Fibroblast of skin of scalp (primary cell): ENCODE measurements at places on chromosomes 5 and 9.
A peak's percentile ranks its signal among the peaks of the same experiment; 100 is the strongest.

DNA sequence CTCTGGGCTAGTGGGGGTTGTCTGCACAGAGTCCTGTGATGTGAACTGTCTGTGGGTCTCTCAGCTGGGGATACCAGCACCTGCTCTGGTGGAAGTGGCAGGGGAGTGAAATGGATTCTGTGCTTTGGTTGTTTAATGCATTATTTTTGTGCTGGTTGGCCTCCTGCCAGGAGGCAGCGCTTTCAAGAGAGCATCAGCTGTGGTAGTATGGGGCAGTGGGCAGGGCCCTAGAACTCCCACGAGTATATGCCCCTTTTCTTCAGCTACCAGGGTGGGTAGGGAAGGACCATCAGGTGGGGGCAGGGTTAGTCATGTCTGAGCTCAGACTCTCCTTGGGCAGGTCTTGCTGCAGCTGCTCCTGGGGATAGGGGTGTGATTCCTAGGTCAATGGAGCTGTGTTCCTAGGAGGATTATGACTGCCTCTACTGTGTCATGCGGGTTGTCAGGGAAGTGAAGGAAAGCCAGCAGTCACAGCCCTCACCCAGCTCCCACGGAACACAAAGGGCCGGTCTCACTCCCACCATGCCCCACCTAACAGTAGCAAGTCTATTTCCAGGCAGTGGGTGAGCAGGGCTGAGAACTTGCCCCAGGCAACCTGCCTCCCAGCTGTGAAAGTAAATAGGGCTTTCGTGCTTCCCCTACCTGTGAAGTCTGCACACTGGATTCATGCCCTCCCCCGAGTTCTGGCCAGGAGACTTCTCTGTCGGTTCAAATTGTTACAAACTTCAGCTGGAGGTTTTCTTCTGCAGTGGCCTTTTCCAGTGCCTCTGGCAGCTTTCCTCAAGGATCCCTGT, 25.7 kb upstream of the FAM81B start:
- no peak for DNase-seq

DNA sequence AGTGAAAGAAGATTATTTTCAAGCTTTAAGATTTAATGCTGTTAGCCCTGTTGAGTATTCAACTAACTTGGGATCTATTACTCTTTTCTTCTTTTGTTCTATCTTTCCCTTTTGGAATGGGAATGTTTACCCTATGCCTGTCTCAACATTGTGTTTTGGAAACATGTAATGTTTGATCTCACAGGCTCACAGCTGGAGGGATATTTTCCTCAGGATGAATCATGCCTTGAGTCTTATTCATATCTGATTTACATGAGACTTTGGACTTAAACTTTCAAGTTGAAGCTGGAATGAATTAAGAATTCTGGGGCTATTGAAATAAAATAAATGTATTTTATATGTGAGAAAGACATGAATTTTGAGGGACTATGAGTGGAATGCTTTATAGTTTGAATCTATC, 607.8 kb upstream of the PTGER4 start:
- DNase-seq = peak; percentile 63

- DNase-seq = peak; percentile 88
These were observed 13.0 kb downstream of the SLC25A25 start for GRCh38 chr9:128081056-128081455.

- peak; percentile 47 for DNase-seq
These were observed 31.7 kb upstream of the MINAR2 start for GRCh38 chr5:129716235-129716634.

DNA sequence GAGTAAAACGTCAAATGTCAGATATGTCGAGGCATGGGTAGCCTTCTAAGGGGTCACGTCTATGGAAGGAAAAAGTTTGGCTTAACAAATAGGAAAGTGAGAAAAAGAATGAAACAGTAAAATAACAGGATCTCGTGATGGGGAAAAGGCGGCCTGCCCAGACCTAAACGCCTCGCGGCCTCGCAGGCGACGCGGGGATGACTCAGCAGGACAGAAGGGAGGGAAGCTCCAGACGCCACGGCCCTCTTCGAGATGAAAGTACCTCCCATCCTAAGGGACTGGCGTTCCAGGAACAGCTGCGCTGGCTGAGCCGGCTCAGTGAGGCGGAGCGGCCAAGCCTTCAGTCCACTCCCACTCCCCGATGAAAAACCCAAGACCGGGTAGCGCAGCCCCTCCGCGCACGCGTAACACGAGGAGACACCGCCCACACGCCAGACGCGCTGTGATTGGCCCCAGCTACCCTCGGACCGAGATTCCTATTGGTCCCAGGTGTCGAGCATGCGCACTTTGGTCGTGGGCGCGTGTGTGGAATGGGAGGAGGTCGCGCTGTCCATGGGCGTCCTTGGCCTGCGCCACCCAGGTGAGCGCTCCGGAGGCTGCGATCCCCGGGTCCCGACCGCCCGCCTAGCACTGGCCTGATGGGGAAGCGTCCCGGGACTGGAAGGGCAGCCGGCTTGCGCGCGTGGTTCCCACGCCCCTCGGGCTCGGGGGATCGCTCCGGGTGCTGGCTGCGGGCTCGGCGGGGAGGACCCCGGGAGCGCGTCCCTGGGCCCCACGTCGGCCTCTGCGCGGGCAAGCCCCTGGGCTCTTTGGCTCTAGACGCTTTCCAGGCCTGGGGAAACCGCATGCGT, 588.5 kb downstream of the MTRR start:
- DNase-seq = peak; percentile 99

- DNase-seq = no peak
These were observed 172.2 kb downstream of the PSAT1 start for GRCh38 chr9:78468974-78469576.

DNA sequence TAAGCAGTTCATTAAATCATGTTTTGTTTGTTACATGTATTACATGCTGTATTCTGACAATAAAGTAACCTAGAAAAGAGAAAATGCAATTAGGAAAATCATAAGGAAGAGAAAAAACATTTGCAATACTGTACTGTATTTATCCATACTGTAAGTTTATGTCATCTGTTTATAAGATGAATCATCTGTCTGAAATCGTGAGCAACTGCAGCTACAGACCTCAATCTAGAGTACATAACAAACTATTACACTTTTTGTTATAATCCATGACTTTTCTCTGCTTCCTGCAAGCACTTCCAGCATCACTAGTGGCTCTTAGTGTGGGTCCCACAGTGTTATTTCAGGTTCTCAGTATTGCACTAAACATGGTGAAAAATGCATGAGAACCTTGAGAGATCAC, 144.4 kb upstream of the NR4A3 start:
- DNase-seq = peak; percentile 64

DNA sequence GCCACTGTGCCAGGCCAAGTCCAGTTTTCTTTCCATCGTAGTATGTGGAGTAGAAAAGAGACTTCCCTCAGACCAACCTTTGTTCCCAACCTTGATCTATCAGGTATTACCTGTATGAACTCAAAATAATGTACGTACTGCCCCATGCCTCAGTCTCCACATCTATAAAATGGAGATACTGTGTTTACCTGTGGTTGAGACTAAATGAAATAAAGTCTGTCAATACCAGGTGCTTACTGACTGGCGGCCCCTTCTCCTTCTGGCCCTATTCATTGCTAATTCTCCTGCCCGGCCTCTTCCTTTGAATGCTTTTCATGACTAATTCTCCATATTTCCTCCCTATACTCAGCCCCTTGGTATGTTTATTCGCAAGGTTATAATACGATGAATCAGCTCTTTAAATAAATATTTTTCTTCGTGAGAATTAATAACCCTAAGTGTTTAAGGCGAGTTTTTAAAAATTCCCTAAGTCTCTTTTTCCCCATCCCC, 89.6 kb upstream of the BASP1 start:
- DNase-seq = peak; percentile 93

DNA sequence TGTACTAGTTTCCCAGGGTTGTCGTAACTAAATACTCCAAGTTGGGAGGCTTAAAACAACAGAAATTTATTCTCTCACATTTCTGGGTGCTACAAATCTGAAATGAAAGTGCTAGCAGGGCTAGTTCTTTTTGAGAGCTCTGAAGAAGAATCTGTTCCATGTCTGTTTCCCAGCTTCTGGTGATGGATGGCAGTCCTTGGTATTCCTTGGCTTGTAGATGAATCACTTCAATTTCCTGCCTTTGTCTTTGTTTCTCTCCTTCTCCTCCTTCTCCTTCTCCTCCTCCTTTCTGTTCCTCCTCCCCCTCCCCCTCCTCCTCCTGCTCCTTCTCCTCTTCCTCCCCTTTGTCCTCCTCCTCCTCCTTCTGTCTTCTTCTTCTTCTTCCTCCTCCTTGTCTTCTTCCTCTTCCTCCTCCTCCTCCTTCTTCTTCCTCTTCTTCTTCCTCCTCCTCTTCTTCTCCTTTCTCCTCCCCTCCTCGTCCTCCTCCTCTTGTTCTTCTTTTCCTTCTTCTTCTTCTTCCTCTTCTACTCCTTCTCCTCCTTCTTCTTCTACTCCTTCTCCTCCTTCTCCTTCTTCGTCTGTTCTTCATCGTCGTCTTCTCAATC, 104.7 kb upstream of the ANKRD55 start:
- DNase-seq = no peak

- DNase-seq = peak; percentile 39
These were observed 31.5 kb upstream of the ZFAND5 start for GRCh38 chr9:72396247-72397091.

GRCh38 chr9:69745716-69746437, 13.9 kb downstream of the PTAR1 start:
- DNase-seq = peak; percentile 32

GRCh38 chr9:18485714-18486113, 11.8 kb downstream of the ADAMTSL1 start:
- peak; percentile 78 for DNase-seq

- no peak for DNase-seq
These were observed 978 bp upstream of the UBE2B start for GRCh38 chr5:134370311-134370870.

DNA sequence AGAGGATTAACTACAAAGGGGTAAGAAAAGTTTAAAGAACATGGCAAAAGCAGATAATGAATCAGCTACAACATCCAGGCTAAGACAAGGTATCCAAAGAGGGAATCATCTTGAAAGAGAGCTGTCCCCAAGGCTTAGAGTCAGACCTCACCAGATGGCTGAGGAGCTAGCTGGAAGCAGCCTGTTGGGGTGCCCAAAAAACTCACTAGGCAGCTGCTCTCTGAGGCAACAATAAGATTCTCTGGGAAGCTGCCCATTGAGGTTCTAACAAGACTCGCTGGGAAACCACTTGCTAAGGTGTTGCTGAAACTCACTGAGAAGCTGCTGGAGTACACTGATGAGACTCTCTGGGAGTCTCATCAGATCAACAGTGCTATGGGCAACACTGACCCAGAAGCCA, 185.2 kb downstream of the CETN3 start:
- DNase-seq = no peak

DNA sequence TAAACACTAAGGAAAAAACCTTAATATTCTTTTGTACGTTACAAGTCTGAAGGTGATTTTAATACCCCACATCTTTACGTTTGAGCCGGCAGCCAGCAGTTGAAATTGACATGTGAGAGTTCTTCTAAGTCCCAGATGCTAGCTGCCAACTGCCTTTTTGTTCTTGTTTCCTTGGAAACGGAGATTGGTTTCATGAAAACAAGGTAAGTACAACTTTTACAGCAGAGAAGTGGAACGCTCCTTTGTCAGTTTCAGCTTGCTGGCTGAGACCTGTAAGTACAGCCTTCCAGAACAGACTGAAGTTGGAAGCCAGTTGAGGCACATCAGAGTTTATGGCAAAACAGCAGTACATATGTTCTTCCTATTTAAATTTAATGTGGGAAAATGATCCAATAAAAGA, 1018.4 kb upstream of the ARRDC3 start:
- DNase-seq = no peak
